ENCODE measurements at places on chromosomes 6 and 20.

DNA sequence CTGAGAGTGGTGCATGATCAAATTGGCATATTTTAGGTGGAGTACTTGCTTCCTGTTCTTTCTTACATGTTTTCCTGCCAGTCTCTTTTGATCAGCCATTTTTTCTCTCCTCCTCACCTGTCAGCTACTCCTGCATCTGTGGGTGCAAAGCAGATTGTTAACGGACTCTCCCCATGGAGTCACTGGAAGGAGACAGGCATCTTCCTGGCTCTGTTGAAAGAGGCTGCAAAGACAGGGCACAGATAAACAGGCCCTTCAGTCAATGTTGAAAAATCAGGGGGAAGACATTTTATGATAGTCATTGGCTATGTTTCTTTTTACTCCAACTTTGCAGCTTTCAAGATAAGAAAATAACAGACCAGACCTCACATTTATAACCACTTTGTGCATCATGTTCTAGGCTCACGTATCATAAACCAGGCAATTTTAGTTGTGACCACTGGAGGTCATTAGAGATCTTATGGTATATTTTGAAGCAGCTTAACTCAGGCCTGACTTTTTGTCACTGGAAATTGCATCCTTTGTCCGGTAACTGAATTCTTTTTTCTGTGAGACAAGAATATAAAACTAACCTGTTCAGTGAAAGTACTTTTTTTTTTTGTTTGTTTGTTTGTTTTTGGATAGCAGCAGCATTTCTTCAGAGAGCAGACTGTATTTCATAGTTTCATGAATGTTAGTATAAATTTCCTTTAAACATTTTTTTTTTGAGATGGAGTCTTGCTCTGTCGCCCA lies 20.1 kb downstream of the ECT2L start:
- peak; percentile 31 for DNase-seq

DNA sequence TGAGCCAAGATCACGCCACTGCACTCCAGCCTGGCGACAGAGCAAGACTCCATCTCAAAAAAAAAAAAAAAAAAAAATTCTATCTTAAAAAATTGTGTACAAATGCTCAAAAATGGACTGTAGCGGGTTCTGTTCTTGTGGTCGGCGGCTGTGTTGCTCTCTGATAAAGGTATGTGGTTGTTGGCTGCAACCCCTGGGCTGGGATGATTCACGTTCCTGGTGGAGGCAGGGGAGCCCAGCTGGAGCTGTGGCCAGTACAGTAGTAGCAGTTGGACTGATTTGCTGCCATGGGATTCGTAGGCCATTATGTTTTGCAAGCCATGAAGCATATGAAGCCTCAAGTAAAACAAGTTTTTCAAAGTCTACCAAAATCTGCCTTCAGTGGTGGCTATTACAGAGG lies 22.3 kb downstream of the MDN1 start:
- no peak for DNase-seq

GRCh38 chr20:21125072-21125848 lies 622 bp upstream of the KIZ start:
- DNase-seq, result no peak

DNA sequence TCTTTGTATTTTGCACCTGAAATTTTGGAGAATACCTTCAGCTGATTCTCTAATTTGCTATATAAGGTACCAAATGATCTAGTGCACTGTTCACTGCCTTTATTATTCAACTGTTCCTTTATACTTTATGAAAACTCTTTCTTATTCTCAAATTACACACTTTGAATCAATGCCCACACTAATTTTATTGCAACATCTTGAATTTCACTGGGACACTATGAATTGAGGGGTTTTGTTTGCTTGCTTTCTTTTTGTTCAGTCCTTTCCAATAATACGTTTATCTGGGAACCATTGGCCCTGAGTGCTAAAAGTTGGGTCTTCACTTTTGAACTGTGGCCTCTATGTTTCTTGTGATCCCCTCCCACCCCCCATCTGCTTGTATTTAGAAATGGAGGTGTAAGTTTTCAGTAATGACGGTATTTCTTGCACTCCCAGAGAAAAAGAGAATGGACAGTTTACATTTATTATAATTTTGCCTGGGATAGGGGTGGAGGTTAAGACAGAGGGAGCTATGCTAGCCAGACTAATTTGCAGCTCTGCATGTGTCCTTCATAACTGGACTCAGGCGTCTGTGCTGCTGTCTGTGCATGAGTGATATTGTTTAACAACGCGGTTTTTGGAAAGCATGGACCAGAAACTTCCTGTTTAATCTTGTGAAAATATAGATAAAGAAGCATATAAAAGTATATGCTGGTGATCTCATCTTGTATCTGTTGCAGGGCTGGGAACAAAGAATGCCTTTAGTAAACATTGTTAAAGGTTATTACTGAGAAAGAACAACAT lies 98.1 kb downstream of the DNAH8 start:
- DNase-seq, result no peak

DNA sequence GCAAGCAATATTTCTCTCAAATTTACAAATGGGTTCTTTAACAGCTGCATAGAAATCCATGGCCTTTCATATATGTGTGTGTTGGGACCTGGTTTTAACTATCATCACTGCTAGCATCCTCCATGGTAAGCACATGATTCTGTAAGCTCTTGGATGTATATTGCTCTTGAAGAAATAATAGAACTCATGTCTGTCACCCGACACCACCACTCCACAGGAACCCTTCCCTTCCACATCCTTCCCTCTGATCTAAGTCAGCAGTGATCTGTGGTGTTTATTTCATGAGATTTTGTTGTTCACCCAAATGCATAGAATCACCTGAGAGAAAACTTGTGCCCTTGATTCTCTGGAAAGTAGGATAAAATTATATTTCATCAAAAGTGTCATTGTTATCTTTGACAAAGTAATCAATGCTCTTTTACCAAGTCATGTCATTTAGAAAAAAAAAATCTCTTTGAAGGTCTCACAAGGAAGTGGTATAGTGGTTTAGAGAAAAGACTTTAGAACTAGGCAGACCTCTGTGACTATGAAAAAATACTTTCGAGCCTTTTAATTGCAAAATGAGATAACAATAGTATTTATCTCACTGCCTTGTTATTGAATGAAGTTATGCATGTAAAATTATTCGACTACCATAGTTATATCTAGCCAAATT lies 649.8 kb upstream of the SLC35B3 start:
- no peak for DNase-seq

GRCh38 chr6:112841553-112842329 lies 494.6 kb downstream of the RFPL4B start:
- DNase-seq, result no peak

GRCh38 chr20:57986666-57987065 lies 241.8 kb downstream of the ANKRD60 start:
- DNase-seq, result no peak

- no peak for DNase-seq
Measured at GRCh38 chr20:2136275-2136674, 34.6 kb downstream of the STK35 start.

DNA sequence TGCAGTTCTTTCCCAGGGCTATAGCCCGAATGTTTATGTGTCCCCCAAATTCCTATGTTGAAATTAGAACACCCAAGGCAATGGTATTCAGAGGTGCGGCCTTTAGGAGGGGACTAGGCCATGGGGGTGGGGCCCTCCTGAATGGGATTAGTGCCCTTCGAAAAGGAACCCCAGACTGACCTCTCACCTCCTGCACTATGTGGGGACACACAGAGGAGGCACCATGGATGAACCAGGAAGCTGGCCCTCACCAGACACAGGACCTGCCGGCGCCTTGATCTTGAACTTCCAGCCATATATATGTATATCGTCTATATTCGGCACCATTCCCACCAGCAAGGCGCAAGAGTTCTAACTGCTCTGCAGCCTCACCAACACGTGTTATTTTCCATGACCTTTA lies 101.5 kb upstream of the BHLHE23 start:
- no peak for DNase-seq

DNA sequence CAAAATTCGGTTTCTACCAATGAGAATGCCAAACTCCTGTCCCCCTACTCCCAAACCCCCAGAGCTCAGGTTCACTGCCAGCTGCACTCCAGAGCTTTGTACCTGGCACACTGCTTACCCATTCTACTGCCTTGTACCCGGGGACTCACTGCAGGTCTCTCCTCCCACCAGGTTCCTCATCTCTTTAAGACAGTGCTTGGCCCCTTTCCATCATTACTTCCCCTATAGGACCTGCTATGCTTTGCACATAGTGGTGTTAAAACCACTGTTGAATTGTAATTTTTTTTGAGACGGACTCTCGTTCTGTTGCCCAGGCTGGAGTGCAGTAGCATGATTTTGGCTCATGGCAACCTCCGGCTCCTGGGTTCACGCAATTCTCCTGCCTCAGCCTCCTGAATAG lies 25.9 kb downstream of the LYRM4 start:
- DNase-seq, result no peak

- DNase-seq, result peak; percentile 44
Measured at GRCh38 chr6:39688494-39688893, 36.7 kb downstream of the KIF6 start.

DNA sequence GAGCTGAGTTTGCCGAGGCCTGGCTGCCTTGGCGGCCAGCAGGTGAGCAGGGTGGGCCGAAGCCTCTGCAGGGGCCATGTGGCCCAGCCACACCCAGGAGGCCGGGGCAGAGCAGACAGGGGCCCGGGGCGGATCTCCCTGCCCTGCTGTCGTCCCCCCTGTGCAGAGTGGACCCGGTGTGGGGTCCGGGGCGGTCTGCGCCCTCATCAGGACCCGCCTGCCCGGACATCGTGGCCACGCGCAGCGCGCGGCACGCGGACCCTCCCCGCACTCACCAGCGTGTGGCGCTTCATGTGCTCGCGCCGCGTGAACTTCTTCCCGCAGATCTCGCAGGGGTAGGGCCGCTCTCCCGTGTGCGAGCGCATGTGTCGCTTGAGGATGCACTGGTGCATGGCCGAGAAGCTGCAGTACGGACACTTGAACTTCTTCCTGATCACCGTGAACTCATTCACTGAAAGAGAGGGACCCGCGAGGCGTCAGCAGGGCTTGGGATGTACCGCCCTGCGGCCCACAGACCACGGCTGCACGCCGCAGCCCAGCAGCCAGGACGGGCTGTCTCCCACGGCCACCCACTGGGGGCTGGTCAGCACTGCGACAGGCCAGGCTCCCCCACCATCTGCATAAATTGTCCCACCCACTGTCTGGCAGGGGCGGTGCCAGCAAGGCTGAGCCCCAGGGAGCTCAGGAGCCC lies 13.0 kb downstream of the SLC2A4RG start:
- DNase-seq, result no peak

- DNase-seq, result no peak
Measured at GRCh38 chr6:169244684-169245383, 8.8 kb downstream of the THBS2 start.

GRCh38 chr20:52469128-52469527 lies 277.5 kb upstream of the ZFP64 start:
- DNase-seq, result no peak

GRCh38 chr20:8693709-8694108 lies 375.2 kb upstream of the PLCB4 start:
- peak; percentile 7 for DNase-seq

DNA sequence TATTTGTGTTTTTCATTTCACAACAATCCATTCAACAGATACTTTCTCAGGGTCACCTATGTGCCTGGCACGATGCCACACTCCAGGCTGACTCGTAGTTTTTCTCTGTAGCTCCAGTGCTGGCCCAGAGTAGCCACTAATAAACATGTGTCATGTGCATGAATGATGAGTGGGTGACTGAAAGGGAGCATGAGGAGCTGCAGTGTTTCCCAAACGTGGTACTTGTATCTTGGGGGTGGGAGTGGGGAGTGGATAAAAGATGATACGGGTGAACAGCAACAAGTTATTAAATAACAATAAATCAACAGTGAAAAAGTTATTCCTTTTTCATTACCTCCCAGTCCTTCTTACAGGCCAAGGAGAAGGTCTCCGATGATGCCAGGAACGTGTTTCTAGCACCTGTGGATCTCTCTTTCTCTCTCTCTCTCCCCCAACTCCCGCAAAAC lies 17.1 kb downstream of the SRXN1 start:
- DNase-seq, result no peak

- peak; percentile 43 for DNase-seq
Measured at GRCh38 chr20:6765469-6766058, 1.9 kb upstream of the BMP2 start.

DNA sequence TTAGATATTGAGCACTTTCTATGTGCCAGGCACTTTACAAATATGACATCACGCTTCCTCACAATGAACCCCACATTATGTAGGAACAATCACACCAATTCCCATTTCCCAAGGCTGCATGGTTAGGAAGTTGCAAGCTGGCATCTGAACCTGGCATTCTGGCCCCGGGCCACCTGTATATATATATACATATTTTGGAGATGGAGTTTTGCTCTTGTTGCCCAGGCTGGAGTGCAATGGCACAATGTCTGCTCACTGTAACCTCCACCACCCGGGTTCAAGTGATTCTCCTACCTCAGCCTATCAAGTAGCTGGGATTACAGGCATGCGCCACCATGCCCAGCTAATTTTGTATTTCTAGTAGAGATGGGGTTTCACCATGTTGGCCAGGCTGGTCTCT lies 30.4 kb downstream of the SRC start:
- DNase-seq, result no peak

GRCh38 chr6:134729561-134729960 lies 220.3 kb downstream of the ALDH8A1 start:
- DNase-seq, result no peak

GRCh38 chr6:27295301-27296079 lies 16.6 kb downstream of the POM121L2 start:
- DNase-seq, result peak; percentile 41

- no peak for DNase-seq
Measured at GRCh38 chr6:43766964-43767461, 3.0 kb upstream of the VEGFA start.

- no peak for DNase-seq
Measured at GRCh38 chr6:148035806-148036390, 306.7 kb upstream of the SASH1 start.

GRCh38 chr20:47665221-47665991 lies 119.9 kb downstream of the SULF2 start:
- no peak for DNase-seq

- no peak for DNase-seq
Measured at GRCh38 chr6:39301606-39302005, 12.6 kb downstream of the KCNK17 start.

DNA sequence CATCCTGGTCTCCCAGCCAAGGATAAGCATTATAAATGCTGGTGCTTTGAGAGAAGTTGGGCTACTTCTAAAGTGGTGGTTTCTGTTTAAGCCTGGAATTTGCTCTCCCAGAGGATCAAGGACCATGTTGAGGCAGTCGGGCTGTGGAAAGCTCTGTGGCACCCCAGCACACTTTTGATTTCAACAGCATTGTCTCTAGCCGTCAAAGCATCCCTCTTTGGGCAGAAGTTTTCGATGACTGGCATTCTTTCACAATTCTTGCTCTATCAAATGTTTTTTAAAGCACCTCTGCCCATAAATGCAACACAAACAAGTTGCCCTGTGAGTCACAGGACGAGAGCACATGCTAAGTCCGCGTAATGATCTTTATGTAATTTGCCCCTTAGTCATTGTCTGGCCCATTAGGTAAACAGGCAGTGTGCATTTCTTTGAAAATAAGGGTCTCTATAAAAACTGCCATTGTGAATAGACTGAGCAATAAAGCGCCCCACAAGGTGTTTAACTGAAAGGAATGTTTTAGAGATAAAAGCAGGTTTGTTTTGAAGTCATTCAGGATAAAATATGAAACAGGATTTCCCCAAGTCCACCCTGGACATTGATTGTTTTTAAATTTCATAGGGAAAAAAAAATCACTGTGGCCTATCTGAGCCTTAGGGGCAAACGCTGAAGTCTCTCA lies 44.7 kb upstream of the FOXQ1 start:
- DNase-seq, result no peak

- no peak for DNase-seq
Measured at GRCh38 chr20:17816804-17817587, 117.2 kb downstream of the BANF2 start.

GRCh38 chr6:22025468-22026163 lies 271.2 kb downstream of the PRL start:
- no peak for DNase-seq

GRCh38 chr20:37278966-37279590 lies 10.4 kb upstream of the MANBAL start:
- DNase-seq, result no peak

Data from AG09319 (cell line).